Amniotic stem cell (primary cell): ENCODE measurements at places on chromosomes 4 and X.

- DNase-seq: no peak
Observed at GRCh38 chr4:95528388-95528948, 20.3 kb downstream of the UNC5C start.

- DNase-seq: no peak
Observed at GRCh38 chr4:137545461-137545861, 13.2 kb upstream of the PCDH18 start.

DNA sequence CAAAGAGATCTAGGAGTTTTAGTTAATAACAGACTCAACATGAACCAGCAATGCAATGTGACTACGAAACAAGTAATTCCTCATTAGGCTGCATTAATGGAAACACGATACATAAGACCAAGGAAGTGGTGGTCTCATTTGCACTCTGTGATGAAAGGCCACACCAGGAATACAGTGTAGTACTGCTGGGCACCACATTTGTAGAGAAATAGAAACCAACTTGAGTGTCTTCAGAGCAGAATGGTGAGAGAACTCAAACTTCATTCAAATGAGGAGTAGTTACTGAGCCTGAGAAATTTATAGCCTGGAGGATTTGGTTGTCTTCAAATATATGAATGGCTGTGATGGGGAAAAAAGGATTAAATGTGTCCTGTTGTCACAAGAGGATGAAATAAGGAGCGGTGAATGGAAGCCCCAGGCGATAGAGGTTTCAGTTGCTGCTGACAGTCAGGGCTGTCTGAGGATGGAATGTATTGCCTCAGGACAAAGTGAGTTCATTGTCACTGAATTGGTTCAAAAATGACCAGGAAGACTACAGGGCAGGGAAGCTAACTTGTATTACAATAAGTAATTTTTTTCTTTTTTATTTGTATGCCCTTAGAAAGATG lies 50.9 kb downstream of the NFKB1 start:
- DNase-seq: no peak

DNA sequence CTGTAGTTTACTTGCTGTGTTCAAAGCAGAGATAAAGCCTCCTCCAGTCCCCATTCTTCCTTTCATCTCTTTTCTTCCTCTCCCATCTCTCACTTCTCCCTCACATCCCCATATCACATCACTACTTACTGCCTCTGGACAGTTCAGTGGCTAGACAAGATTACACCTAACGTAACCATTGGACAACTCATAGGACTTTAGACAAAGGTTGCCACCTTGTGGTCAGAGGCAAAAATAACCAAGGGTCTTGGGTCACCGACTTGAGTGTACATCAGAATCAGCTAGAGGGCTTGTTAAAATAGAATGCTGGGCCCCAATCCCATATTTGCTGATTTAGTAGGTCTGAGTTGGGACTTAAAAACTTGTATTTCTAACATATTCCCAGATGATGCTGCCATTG lies 109.3 kb upstream of the DGKK start:
- peak; percentile 0 for DNase-seq

- DNase-seq: no peak
Observed at GRCh38 chr4:119731778-119732177, 103.2 kb upstream of the PDE5A start.

- DNase-seq: no peak
Observed at GRCh38 chr4:6989331-6989923, 53.7 kb upstream of the TADA2B start.

- no peak for DNase-seq
Observed at GRCh38 chrX:119218198-119218597, 17.9 kb upstream of the PGRMC1 start.

GRCh38 chr4:144645102-144645630 lies 790 bp upstream of the HHIP start:
- no peak for DNase-seq

GRCh38 chrX:97474933-97475332 lies 591.2 kb downstream of the RPA4 start:
- DNase-seq: no peak

GRCh38 chr4:86934771-86935565 lies at the start of gene AFF1:
Gene AFF1 (plus strand): TSS chr4:86935011. CDS start chr4:86948534, 13,523 bp downstream.
- DNase-seq: peak; percentile 76

DNA sequence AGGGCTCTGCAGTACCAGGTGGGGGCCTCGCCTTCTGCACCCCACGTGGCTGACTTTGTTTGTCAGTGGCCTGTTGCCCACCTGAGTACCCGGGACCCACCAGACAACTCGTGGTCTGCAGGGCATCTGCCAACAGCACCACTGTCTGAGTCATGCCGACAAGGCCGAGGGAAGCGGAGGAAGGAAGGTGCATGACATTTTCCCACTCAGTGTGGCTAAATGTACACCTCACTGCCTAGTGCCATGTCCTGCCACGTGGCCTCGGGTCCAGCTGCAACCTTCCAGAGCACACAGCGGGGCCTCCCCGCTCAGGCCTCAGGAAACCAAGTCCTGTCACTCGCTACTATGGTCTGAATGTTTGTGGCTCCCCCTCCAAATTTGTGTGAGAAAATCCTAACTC lies 22.1 kb downstream of the ABLIM2 start:
- DNase-seq: no peak

- DNase-seq: no peak
Observed at GRCh38 chrX:96481831-96482230, 202.8 kb upstream of the DIAPH2 start.

DNA sequence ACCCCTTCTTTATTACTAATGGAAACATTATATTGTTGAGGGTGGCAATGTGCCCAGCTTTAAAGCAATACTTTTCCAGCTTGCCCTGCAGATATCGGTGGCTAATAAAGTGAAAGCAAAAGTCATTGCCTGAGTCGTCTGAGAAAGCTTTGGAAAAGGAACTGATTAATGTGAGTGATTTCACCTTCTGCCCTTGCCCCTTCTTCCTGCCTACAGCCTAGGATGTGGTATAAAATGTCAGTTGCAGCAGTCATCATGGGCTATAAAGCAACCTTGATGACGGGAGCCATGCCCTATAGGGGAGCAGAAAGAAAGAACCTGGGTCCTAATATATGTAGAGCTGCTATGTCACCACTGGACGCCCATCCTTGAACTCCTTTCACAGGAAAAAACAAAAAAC lies 132.4 kb upstream of the USP9X start:
- DNase-seq: no peak

DNA sequence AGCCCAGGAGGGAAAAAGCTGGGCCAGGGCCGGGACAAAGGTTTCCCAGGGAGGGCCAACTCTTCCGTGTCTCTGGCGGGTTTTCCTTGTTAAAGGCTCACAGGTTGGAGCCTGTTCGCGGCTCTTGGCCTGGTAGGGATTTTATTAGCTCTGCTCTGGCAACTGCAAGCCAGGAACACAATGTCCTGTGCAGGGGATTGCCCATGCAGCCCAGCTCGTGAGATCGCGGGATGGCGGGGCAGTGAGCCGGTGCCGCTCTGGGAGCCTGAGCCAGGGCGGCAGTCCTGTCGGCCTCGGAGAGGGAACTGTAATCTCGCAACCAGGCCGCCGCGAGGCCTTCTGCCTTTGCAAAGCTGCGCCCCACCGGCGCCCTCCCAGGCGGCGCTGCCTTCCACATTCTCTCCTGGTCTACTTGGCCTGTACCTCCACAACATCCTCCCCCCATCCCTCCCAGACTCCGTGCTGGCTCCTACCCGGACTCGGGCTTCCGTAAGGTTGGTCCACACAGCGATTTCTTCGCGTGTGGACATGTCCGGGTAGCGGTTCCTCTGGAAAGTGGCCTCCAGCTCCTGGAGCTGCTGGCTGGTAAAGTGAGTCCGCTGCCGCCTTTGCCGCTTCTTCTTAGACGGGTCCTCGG lies 2.1 kb downstream of the PITX2 start:
- DNase-seq: no peak

DNA sequence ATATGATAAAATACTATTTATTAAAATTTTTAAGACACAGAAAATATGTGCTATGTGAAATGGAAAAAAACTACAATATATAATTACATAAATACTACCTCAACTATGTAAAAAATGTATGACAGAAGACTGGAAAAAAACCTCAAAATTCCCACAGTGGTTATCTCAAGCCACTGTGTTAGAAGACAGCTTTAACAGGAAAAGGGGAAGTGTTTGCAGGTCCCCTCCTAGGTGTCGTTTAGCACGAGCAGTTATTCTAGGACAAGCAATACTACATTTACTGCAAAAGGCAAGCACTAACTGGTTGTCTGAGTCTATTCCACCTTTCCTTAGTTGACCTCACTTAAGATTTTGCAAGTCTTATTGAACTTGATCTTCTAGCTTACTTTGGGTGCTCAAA lies 44.9 kb upstream of the PHF8 start:
- no peak for DNase-seq

DNA sequence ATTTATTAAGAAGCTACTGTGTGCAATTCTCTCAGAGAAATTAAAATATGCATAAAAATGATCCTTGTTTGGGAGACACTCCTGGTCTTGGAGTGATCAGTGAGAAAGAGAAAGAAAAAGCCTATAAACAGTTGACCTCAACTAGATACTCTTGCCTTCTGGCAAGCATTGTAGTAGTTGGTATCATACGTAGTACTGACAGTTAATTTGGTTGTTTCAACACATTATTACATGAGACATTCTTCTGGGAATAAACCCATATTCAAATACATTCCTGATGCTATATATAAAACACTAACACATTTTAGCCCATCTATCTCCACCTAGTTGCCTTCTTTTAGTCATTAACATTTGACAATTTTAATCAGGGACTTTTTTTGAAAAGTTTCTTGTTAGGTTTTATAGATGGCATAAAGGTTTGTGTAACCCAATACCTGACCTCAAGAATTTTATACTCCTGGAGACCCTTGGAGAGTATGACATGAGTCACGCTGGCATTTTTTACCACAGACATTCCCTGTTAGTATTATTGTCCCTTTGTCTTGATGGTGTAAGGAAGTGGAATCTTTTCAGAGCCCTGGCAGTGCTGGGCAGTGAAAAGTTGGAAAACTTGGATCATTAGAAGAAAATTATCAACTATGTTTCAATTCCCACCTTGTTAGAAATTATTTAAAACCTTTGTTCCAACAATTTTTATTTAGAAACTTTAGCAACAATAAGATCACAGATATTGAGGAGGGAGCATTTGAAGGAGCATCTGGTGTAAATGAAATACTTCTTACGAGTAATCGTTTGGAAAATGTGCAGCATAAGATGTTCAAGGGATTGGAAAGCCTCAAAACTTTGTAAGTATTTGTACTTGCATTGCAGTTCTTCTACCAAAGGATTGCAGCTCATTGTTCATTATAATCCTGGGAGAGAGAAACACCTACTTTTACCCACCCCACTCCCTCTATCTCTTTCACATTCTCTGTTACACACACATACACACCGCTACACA lies 167.1 kb upstream of the PACRGL start:
- no peak for DNase-seq

- DNase-seq: no peak
Observed at GRCh38 chr4:39892988-39893692, 84.6 kb downstream of the PDS5A start.

DNA sequence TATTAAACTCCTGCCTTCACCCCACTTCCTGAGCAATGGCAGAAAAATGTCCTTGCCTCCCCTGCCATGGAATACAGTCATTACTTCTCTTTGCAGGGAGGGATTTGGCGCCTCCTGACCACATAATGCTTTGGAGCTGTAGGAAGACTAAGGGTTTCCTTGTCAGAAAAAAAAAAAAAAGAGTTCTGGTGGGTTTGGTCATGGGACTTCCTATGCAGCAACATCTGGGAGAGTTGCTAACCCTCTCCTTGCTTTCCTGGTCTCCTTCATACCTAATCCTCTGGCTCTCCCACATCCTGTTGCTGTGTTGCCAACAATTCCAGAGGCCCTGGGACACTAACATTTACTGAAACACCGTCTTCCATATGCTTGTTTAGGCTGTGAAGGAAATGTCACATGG lies 75.1 kb upstream of the MBNL3 start:
- DNase-seq: no peak

DNA sequence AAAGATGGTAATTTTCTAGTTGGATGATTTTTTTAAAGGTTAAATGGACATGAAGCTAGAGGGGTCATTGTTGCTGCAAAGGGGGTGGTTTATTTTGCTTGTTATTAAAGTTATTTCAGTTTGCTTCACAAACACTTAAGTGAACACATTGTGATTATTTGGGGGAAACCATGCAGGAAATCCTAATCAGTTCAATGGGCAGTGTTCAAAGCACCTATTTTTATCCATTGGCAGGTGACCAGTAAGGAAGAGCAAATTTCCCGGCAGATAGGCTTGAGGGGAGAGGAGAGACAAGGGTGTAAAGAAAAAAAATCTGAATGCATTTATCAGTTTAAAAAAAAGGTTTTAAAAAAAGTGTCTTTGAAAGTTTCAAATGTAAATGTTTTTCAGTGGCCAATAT lies 17.6 kb downstream of the GPR174 start:
- DNase-seq: no peak

GRCh38 chrX:20432746-20433387 lies 166.2 kb upstream of the RPS6KA3 start:
- DNase-seq: no peak

DNA sequence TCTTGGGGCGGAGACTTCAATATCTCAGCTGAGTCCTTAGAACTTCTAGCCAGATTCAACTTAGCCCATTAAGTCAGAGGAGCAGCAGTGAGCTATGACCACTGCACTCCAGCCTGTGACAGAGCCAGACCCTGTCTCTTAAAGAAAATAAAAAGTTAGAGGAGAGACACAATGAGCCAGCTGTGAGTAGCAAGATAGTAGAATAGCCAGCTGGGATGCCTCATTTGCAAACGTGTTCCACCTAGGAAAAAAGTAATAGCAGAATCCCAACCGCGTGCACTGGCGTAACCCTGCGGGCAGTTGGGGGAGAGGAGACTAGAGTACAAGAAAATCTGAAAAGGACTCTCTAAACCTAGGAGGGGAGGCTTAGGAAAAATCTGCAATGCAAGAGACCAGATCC lies 133.2 kb upstream of the ANXA3 start:
- no peak for DNase-seq

DNA sequence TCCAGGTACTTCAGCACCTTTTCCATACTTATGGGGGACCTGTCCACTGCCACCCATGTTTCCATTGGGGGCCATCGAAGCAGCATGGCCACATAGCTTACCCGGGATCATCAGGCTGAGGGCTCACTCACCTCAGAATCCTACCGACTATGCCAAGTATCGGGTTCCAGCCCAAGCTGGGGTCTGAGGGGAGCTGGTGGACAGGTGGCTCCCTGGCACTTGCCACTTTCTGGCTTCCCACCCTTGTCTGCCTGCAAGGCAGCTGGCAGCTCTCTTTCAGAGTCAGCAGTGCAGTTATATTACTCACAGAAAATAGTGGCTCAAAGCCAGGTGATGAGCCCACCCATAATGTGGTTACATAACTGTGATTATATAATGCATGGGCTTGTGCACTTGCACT lies 1153.8 kb downstream of the STIM2 start:
- DNase-seq: no peak

GRCh38 chr4:165096776-165097175 lies 15.9 kb downstream of the TMEM192 start:
- no peak for DNase-seq

- no peak for DNase-seq
Observed at GRCh38 chr4:58166490-58166889, 1056.3 kb upstream of the IGFBP7 start.

- no peak for DNase-seq
Observed at GRCh38 chrX:65491620-65492019, 43.0 kb downstream of the LAS1L start.

- DNase-seq: no peak
Observed at GRCh38 chr4:102007959-102008425, 217.5 kb downstream of the BANK1 start.
